Stimulated activated CD4-positive, alpha-beta T cell treated with anti-CD3 and anti-CD28 coated beads, TNF-alpha, amount 100 ng/mL, for 1 hour (primary cell): ENCODE measurements at places on chromosomes 13 and 19.

- no peak for DNase-seq
Observed at GRCh38 chr13:80145171-80145690, 195.7 kb downstream of the SPRY2 start.

DNA sequence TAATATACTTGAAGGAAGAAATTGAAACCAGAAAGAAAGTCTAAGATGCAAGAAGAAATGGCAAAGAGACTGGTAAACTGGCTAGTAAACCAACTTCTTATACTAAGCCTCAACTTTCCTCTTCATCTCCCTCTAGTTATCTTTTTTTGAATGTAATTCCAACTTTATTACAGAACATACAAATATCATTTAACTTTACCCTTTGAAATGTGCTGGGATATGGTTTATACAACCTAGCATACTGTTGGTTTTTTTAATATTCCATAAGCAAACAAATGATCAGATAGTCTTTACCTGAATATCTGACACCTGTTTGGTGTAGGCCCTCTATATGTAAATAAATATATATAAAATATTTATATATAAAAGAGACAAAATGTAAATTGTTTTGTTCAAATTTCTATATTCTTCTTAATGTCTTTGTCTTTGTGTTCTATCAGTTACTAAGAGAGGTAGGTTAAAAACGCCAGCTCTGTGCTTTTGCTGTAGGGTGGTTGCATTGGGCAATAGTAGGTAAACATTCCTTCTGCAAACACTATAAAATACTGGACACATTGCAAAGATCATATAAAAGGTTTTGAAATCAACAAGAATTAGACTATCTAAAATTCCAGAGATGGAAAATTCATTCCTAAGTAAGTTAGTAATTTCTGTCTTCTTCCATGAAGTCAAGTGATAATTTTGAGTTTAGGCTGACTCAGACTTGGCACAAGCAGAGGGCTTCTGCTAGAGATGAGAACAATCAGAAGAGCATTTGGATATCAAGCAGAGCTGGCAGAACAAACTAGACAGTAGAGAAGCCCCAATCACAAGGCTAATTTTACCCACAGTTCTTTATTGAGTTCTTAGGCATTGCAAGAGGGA is 383.3 kb downstream of the RFC3 start:
- DNase-seq: no peak

DNA sequence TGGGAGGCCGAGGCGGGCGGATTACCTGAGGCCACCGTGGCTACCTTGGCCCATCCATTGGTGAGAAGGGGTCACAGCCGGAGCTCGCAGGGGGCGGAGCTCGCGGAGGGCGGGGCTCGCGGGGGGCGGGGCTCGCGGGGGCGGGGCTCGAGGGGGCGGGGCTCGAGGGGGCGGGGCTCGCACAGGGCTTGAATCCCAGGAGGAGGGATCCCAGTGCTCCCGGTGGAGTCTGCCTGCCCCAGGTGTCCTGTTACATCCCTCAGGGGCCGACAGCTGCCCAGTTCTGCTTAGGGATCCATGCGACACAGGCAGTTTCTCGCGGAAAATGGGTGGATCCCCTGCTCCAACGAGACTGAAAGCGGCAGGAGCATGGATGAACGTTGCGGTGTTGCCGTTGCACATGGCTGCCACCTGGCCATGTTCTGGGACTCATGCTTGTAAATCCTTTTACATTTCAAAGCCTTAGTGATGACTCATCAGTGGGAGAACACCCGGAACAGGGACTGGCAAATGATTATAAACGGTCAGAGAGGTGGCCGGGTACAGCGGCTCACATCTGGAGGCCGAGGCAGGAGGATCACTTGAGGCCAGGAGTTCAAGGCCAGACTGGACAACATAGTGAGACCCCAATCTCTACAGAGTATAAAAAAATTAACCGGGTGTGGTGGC is 25.1 kb downstream of the TMPRSS9 start:
- DNase-seq: no peak

GRCh38 chr13:107266657-107267056 is 698.7 kb upstream of the ARGLU1 start:
- no peak for DNase-seq

- DNase-seq: no peak
Observed at GRCh38 chr13:50831512-50831911, 12.0 kb downstream of the DLEU7 start.

DNA sequence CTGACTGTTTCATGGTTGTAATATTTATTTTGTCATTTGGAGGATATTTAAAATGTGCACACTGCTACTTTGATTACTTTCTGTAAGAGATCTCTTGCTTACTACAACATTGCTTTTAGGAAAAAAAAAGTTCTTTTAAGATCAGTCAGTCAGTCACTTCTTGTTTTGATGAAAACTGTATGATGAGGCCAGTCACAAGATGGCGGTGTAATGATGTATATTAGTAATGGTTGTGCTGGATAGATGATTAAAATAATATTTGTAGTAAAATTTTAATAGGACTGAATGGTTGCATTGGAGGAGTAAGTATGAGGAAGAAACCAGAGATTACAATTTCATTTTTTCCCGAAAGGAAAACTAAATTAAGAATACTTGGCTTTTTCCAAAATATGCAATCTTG is 2411.1 kb downstream of the PCDH9 start:
- no peak for DNase-seq

DNA sequence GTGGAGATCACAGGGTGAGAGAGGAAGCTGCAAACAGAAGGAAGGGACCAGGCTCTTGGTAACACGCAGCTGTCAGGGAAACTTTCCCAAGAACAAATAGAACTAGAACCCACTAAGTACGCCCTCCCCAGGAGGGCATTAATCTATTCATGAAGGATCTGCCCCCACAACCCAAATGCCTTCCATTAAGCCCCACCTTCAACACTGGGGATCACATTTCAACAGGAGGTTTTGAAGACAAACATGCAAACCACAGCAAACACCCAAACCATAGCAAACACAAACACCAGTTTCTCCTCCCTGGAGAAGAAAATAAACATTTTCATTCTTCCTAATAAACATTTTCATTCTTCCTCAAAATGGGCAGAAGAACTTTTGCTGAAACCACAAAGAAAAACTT is 329.6 kb downstream of the EFNB2 start:
- DNase-seq: no peak

GRCh38 chr19:46841458-46842083 is 9.1 kb downstream of the AP2S1 start:
- DNase-seq: no peak

- DNase-seq: no peak
Observed at GRCh38 chr13:106533101-106533942, 2.1 kb downstream of the EFNB2 start.

DNA sequence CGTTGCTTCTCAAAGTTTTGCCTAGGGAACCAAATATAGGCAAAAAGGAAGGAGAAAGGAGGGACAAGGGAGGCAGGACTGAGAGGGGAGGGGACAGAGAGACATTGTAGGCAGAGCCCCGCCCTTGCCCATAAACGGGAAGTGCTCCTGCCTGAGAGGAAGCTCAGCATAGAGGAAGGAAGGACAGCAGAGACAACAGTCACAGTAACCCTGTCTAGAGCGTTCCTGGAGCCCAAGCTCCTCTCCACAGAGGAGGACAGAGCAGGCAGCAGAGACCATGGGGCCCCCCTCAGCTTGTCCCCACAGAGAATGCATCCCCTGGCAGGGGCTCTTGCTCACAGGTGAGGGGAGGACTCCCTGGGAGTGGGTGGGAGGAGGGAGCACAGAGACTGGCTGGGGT is at the start of gene CEACAM21:
CEACAM21 (plus strand) TSS at position 169 of the 400 bp plus-strand sequence; CDS start at position 278, 109 bp downstream.
- no peak for DNase-seq

DNA sequence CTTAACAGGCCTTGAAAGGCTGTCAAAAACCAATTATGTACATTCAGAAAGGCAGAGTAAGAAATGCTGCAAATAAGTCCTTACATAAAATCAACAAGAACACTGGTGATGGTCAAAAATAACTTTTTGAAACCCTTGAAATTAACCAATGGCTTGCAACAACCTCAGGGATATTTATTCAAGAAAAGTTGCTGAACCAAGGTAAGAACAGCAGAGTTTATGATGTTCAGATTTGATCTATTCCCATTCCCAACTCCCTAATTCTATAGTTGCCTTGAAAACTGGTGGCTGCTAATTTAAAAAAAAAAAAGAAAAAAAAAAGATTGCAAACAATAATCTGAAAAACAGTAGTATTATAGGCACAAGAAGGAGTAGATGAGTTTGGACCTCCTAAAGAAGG is 109.8 kb upstream of the UFM1 start:
- DNase-seq: no peak

- no peak for DNase-seq
Observed at GRCh38 chr19:4059891-4060620, 6.6 kb downstream of the ZBTB7A start.

GRCh38 chr19:19600793-19601330 is 17.6 kb downstream of the PBX4 start:
- DNase-seq: no peak

DNA sequence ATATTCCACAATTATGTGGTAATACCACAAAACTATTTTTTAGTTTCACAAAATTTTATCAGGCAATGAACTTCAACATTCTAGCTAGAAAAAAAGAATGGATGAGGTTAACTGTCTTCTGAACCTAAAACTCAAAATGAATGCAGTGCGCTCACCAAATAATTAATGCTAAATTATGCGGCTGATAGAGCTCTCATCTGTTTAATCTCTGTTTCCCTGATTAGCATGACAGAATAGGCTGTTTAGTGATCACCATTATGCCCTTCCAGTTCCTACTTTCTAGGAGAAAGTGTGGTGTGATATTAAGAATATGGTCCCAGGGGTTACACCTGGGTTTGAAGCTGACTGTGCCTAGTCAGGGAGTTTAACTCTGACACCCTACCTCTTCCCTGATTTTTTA is 42.8 kb upstream of the POSTN start:
- DNase-seq: no peak

GRCh38 chr13:50485979-50486935 is 357.2 kb downstream of the DLEU7 start:
- no peak for DNase-seq

DNA sequence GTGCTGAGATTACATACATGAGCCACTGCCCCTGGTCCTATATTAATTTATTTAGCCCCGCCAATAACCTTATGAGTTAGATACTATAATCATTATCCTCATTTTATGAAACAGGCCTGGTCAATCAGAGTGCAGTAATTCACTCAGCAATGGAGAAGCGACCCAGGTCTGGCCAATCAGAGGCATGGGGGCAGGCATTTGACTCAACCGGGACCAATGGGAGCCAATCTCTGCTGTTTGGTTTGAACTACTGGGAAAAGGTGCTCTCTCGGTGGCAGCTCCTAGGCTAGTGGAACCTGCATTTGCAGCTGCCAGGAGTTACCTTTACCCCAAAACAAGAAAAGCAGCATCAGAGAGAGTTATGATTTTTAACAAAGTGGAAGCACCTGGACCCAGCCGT is 6.6 kb downstream of the SIRT2 start:
- DNase-seq: no peak

- DNase-seq: no peak
Observed at GRCh38 chr19:32969549-32969948, 2.2 kb downstream of the CEP89 start.

GRCh38 chr19:2500841-2501261 is 24.9 kb downstream of the GADD45B start:
- DNase-seq: no peak

DNA sequence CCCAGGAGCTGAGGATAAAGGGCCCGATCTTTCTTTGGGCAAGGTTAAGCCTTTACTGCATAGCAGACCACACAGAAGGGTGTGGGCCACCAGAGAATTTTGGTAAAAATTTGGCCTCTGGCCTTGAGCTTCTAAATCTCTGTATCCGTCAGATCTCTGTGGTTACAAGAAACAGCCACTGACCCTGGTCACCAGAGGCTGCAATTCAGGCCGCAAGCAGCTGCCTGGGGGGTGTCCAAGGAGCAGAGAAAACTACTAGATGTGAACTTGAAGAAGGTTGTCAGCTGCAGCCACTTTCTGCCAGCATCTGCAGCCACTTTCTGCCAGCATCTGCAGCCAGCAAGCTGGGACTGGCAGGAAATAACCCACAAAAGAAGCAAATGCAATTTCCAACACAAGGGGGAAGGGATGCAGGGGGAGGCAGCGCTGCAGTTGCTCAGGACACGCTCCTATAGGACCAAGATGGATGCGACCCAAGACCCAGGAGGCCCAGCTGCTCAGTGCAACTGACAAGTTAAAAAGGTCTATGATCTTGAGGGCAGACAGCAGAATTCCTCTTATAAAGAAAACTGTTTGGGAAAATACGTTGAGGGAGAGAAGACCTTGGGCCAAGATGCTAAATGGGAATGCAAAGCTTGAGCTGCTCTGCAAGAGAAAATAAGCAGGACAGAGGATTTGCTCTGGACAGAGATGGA is 8.4 kb upstream of the CEACAM19 start:
- no peak for DNase-seq

DNA sequence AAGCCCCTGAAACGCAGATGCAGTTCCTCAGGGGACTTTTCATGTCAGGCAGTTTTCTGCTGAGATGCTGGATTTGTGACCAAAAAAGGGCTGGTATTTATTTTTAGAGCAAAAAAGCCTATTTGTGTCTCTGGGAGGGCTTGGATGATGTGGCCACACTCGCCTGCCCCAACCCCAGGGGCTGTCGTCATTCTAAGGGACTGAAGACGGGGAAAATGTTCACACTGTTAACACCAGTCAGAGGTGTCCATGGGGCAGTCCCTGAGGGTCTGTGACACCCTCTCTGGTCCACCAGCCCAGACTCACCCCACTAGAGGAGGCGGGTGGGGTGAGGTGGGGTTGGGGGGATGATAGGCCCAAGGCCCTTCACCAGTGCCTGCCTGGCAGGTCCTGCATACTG is 15.9 kb upstream of the EPHX3 start:
- no peak for DNase-seq

GRCh38 chr13:43720780-43721397 is 65.9 kb downstream of the ENOX1 start:
- no peak for DNase-seq

DNA sequence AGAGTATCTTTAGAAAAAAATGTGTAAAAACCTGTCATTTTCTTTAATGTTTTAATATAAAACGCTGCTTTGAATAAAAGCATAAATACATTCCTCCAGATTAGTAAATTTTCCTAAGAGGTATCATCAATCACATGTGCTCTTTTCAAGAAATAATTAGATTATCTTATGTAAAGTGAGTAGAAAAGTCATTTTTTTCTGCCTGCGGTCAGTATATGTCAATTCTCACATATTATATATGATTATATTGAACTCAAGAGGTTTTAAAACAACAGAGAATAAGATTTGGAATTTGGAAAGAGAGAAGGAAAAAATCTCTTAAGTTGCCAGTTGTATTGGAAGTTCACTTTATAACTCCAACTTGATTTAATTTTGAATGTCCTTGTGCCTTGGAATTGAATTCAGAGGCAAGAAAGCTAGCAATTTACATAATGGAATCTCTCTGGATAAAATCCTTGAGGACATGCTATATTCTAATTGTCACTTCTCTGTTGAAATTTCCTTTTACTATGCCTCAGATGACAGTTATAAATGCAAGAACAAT is 740.1 kb upstream of the SPRY2 start:
- no peak for DNase-seq

DNA sequence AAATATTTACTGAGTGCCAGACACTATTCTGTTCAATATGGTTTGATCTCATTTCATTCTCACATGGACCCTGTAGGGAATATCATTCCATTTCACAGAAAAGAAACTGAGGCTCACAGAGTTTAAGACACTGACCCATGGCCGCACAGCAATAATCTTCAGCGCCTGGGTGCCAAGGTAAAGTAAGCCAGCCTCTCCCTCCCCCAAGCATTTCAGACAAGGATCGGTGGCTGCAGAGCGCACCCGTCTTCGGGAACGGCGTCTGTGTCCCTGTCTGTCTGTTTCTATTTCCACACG is 4.3 kb upstream of the PDE4A start:
- DNase-seq: no peak
